ENCODE measurements at places on chromosomes 4 and X. TPM values are rescaled to one million over a fixed set of nuclear protein-coding genes. Genes with fewer than 3 reads are reported as not detected.

The ADH7 gene
- not detected for total RNA-seq

The UGT2A1 gene
- not detected for total RNA-seq

The CENPVL1 gene
- total RNA-seq = not detected

The CTSO gene
- total RNA-seq = 1.1 TPM

The VGLL1 gene
- not detected for total RNA-seq

The STPG2 gene
- not detected for total RNA-seq

The CT45A3 gene
- total RNA-seq = 0.10 TPM

The ANTXR2 gene
- total RNA-seq = 5.1 TPM

The ZMAT1 gene
- total RNA-seq = 0.03 TPM

The TRAM1L1 gene
- total RNA-seq = 0.32 TPM

The CSAG3 gene
- total RNA-seq = not detected

The MID2 gene
- total RNA-seq = 7.6 TPM

The TMSB15A gene
- 0.27 TPM for total RNA-seq

The IKBKG gene
- 45.1 TPM for total RNA-seq

The VCX3A gene
- not detected for total RNA-seq

The GPR34 gene
- 0.11 TPM for total RNA-seq

The CXCL13 gene
- total RNA-seq = not detected

The FREM3 gene
- not detected for total RNA-seq

The NEIL3 gene
- 15.9 TPM for total RNA-seq

The CT55 gene
- total RNA-seq = not detected

The FAM47A gene
- not detected for total RNA-seq

The BMP3 gene
- not detected for total RNA-seq

The SUPT20HL1 gene
- not detected for total RNA-seq

The PHOX2B gene
- total RNA-seq = not detected

The POU3F4 gene
- not detected for total RNA-seq

The PWWP3B gene
- not detected for total RNA-seq

The GRIA3 gene
- total RNA-seq = not detected

The PRDM8 gene
- 0.67 TPM for total RNA-seq

The PIM2 gene
- 11.6 TPM for total RNA-seq

Data from A549 treated with DMSO at 1 μM for 4 hours (cell line).